Esophagus muscularis mucosa (tissue), 4 donors: ENCODE measurements at places on chromosomes 1 and 21.

DNA sequence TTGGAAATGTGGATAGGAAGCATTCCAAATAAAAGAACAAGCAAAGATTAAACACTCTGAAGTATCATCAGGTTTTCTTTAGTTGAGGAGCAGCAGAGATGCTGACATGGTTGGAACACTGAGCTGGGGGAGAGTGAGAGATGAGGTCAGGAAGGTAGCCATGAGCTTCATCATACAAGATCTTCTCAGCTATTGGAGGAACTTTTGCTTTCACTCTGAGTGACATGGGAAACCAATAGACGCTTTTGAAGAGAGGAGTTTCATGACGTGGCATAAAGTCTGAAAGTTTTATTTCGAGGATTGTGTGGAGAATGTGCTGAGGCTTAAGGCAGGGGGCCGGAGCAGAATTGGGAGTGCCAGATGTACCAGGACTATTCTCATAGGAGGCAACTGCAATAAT lies 616.2 kb upstream of the CAMK1G start:
- no peak for DNase-seq

- no peak for DNase-seq
Measured at GRCh38 chr1:244615301-244615700, 37.6 kb upstream of the DESI2 start.

DNA sequence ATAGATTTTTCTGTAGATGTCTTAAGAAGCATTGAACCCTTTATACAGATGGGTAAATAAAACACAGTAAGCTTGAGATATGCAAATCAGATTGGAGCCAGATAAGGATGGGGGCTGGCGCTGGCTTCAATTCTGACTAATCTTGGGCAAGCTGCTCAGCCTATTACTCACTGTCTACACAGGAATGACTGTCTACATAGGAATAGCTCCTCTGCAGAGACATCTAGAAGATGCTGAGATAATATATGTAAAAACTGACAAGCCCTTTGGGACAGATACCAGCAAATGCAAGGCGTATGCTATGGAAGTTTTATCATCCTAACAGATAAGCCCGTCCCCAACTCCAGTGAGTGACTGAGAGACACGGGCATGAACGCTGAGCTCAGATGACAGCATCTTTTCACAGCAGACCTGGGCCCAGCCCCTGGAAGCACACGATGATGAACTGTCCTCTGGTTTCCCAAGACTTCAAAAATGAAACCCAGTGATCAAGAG lies 1.7 kb downstream of the CLDN14 start:
- DNase-seq, result no peak

DNA sequence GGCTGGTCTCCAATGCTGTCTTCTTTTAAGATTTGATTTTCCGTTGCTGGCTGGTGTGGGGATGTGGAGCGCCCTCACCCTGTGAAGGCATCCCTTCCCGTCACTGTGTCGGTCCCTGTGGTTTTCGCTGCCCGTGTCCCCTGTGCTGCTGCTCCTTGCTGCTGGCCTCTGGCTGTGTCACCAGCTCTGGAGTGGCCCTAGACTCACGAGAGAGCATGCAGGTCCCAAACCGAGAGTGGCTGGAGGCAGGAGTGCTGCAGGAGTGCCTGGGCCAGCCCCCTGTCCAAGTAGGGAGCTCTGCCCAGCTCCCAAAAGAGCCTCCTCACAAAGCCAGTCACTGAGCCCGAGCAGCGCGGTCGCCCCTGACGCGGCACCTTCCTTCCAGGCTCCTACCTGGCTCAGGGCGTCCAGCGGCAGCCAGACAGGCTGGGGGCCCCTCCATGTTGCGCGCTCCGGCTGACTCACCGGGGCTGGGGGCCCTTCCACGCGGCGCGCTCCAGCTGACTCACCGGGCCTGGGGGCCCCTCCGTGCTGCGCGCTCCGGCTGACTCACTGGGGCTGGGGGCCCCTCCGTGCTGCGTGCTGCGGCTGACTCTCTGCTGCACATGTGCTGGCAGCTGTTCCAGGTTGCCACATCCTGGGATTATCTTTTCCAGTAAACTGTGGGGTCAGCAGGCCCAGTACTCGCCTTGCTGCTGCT lies 106.7 kb upstream of the COL6A1 start:
- DNase-seq, result no peak

GRCh38 chr1:32774950-32775634 lies 42.1 kb downstream of the YARS1 start:
- DNase-seq, result no peak
